ENCODE measurements at places on chromosomes 1 and 21. TPM values are rescaled to one million over a fixed set of nuclear protein-coding genes. Genes with fewer than 3 reads are reported as not detected.

GRCh38 chr1:54814571-54814970, 13.4 kb upstream of the TTC22 start:
- DNase-seq = no peak

DNA sequence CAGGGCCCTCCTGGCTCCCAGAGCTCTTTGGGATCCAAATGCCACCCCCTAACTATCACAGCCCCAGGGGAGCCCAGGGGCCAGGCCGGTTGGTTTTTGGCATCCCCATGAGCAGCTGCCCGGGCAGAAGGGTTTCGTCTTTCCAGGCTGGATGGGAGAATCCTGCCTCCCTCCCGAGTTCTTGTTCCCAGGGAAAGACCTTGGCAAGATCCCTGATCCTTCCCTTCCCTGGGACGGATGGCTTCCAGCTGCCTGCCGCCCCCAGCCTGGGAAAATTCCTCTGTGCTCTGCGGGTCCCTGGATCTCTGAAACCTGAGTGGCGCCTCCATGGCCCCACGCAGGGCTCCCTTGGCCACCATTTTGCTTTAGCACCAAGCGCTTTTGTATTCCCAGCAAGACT, 55.6 kb downstream of the TAS1R2 start:
- DNase-seq = no peak

DNA sequence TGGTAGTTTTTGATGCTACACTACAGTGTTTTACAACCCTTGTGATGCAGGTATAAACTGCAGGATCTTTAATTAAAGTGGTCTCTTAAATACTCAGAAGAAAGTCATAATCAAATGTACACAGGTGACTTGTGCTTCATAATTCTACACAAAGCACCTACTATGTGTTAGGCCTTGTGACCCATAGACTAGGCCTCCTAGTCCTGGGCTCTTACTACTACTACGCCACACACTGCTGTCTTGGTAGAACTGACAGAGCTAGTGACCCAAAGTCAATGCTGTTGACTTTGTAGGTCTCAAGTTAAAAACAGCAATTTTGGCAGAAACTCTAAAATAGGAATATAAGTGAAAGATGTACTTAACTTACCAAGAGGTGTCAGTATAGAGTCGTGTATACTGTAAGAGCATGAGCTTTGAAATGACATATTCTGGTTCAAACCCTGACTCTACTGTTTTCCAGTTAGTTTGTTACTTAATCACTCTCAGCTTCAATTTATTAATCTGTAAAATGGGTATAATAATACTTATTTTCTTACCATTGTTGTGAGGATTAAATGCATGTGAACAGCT, 48.6 kb upstream of the LMO4 start:
- no peak for DNase-seq

DNA sequence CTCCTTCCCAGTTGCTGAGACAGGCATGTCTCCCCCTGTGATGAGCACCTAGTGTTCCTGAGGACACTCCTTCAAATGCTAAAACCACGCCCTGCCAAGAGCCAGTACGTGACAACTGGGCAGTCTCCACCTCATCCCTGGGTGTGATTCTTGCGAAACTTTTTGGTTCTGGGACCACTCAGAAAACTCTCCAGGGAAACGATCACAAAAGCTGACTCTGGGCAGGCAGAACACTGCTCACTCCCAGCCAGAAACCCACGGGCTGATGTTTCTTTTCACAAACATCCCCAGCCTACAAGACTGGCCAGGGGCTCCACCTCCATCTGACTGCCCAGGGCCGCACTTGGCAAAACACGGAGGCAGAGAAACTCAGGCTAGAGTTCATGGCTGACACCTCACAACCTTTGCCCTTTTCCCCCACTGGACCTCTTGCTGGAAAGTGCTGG, 24.4 kb downstream of the DHRS3 start:
- no peak for DNase-seq

DNA sequence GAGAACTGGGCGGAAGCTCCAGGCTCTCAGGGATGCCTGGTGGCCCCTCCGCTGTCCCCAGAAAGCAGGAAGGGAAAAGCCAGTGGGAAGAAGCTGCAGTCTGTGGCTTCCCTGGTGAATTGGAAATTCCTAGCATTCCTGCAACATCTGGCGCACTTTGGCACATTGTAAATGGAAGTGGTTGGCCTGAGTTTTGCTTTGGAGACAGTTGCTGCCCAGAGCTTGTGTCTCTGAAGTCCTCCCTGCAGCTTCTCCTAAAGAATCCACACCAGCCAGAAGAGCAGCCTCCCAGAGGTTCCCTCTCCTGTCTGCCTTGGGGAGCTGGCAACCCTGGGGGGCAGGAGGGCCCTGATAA, 48.2 kb downstream of the ARHGEF10L start:
- no peak for DNase-seq

The ADAM30 gene
- total RNA-seq = not detected

GRCh38 chr1:237679687-237680086, 211.0 kb downstream of the ZP4 start:
- no peak for DNase-seq

DNA sequence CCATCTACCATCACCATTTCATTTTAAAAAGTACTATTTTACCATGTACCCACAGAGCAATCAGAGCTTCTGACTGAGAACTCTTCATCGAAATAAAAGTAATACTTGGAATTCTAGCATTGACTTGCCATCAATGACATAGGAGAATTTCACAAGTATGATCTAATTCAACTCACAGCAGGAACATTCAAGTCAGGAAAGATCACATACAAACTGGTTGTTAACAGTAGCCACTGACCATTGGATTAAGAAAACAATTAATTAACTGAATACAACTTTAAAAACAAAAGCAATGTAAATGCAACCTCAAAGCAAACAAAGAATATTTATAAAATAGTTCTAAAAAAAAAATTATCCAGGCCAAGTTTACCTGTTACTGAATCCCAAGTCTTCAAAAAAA, 18.8 kb downstream of the RNF115 start:
- DNase-seq = no peak

The SMG7 gene
- 65.1 TPM for total RNA-seq

GRCh38 chr1:67937010-67937409, 103.7 kb upstream of the GNG12 start:
- no peak for DNase-seq

The YBEY gene
- 12.1 TPM for total RNA-seq

- no peak for DNase-seq
These were observed 52.5 kb upstream of the RIPK4 start for GRCh38 chr21:41819236-41819855.

Measured in activated naive CD8-positive, alpha-beta T cell treated with anti-CD3 and anti-CD28 coated beads for 36 hours (primary cell).